Activated CD8-positive, alpha-beta T cell treated with anti-CD3 and anti-CD28 coated beads for 36 hours (primary cell): ENCODE measurements at places on chromosomes 11 and 22. TPM values are rescaled to one million over a fixed set of nuclear protein-coding genes. Genes with fewer than 3 reads are reported as not detected.

Gene RASSF10
- total RNA-seq, result not detected

Gene SVIP
- 65.9 TPM for total RNA-seq

Gene MRGPRF
- not detected for total RNA-seq

Gene F2
- total RNA-seq, result not detected

Gene DNAJC24
- 13.0 TPM for total RNA-seq

Gene NNMT
- total RNA-seq, result not detected

Gene TST
- total RNA-seq, result 1.8 TPM

Gene PLAAT2
- total RNA-seq, result 0.38 TPM

DNA sequence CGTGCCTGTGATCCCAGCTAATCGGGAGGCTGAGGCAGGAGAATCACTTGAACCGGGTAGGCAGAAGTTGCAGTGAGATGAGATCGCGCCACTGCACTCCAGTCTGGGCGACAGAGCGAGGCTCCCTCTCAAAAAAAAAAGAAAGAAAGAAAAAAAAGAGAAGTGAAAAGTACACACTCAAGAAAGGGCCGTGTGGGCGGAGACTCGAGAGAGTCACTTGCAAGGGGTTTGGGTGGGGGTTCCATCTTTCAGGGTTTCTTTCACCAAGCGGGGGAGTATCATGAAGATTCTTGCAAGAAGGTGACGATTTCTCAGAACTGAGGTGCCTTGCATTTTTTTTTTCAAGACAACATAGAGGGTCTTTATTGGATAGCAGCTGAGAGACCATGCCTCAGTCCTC, 4.0 kb upstream of the IFITM5 start:
- H3K36me3 ChIP-seq, result peaks cover 4% of the 10 kb centered on the region
- H3K27ac ChIP-seq, result no peak overlapping the region
- peaks cover 51% of the 10 kb centered on the region for H3K4me1 ChIP-seq

DNA sequence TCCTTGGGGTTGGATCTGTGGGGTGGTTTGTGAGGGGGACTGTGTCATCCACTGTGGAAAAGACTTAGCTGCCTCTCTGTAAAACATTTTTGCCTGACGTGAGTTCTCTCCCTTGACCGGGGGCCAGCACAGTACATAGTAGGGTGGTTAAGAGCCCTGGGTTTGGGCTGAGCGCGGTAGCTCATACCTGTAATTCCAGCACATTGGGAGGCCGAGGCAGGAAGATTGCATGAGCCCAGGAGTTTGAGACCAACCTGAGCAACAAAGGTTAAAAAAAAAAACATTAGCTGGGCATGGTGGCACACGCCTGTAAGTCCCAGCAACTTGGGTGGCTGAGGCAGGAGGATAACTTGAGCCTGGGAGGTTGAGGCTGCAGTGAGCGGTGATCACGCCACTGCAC, 74.7 kb upstream of the WNT7B start:
- H3K4me1 ChIP-seq, result peaks cover 21% of the 10 kb centered on the region
- no peak overlapping the region for H3K4me3 ChIP-seq
- no peak for DNase-seq

DNA sequence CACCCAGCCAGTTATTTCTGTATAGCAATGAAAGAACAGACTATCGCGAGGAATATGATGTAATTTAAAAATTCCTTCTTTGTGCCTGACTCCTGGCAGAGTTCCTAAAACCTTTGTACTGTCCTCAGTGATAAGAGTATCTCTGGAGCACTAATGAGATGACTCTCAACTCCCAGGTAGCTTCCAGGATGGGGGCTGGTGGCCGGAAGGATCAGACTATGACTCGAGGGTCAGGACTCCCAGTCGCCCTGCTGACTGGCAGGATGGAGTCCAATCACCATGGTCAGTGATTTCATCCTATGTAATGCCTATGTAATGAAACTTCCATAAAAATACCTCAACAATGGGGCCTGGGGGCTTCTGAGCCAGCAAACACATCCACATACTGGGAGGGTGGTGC, 135.1 kb downstream of the SHANK2 start:
- no peaks in the 10 kb centered on the region for H3K4me1 ChIP-seq
- no peak for DNase-seq
- H3K4me3 ChIP-seq, result no peak overlapping the region
- no peaks in the 10 kb centered on the region for H3K36me3 ChIP-seq

- no peak for DNase-seq
- H3K27ac ChIP-seq, result peak overlapping the region; percentile 12
- peaks cover 11% of the 10 kb centered on the region for H3K4me1 ChIP-seq
- H3K27me3 ChIP-seq, result no peaks in the 10 kb centered on the region
- peaks cover 56% of the 10 kb centered on the region for H3K36me3 ChIP-seq
- H3K4me3 ChIP-seq, result no peak overlapping the region
Observed at GRCh38 chr11:8642196-8642841, 40.1 kb downstream of the TRIM66 start.

DNA sequence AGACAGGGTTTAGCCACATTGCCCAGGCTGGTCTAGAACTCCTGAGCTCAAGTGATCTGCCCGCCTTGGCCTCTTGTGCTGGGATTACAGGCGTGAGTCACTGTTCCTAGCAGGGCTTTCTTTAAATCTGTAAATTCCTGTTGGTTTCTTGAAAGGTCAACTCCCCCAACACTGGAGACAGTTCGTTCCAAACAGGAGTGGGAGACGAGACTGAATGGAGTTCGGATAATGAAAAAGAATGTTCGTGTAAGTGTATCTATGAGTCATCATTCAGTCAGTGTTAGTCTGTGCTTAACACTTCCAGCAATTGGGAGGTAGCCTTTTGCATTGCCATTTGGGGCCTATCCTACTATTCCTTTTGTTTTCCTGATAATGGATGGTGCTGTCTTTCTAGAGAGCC, 10.0 kb upstream of the BACE1-AS start:
- H3K36me3 ChIP-seq, result peaks cover 7% of the 10 kb centered on the region
- H3K4me3 ChIP-seq, result no peak overlapping the region
- H3K27me3 ChIP-seq, result no peaks in the 10 kb centered on the region
- no peak for DNase-seq

DNA sequence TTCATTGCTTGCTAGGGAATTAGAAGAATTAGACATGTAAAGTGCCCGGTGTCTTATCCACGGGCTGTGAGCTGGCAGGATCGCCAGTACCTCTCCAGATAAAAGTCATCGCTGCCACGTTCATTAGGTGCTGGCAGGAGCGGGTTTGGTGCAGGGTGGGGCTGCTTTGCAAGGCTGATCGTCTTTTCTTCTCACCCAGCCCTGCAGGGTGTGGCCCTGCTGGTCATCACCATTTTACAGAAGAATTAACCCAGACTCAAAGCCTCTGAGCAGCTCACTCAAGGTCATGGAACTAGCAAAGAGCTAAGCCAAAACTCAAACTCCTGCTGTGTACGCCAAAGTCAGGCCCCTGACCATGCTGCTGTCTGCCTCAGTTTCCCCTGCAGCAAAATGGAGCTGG, 6.1 kb upstream of the FGF4 start:
- H3K4me1 ChIP-seq, result no peaks in the 10 kb centered on the region
- DNase-seq, result no peak
- no peak overlapping the region for H3K27ac ChIP-seq
- no peak overlapping the region for H3K4me3 ChIP-seq
- H3K36me3 ChIP-seq, result no peaks in the 10 kb centered on the region

DNA sequence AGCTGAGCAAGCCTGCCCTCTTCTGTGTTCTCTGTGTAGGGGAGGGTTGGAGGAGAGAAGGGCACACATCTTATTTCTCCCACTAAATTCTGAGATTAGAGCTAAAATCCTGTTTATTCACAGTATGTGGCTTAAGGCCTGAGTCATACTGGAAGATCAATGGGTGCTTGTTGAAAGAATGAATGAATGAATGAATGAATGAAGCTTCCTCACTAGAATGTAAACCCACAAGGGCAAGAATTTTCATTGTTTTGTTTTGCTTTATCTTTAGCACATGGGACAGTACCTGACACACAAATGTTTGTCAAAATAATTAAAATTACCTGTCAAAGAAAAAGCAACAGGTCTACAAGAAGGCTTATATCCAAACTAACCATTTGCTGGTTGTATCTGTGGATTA, 50.6 kb upstream of the PAK1 start:
- no peak overlapping the region for H3K27ac ChIP-seq
- H3K27me3 ChIP-seq, result no peaks in the 10 kb centered on the region
- H3K4me1 ChIP-seq, result no peaks in the 10 kb centered on the region
- no peak overlapping the region for H3K4me3 ChIP-seq
- DNase-seq, result no peak

DNA sequence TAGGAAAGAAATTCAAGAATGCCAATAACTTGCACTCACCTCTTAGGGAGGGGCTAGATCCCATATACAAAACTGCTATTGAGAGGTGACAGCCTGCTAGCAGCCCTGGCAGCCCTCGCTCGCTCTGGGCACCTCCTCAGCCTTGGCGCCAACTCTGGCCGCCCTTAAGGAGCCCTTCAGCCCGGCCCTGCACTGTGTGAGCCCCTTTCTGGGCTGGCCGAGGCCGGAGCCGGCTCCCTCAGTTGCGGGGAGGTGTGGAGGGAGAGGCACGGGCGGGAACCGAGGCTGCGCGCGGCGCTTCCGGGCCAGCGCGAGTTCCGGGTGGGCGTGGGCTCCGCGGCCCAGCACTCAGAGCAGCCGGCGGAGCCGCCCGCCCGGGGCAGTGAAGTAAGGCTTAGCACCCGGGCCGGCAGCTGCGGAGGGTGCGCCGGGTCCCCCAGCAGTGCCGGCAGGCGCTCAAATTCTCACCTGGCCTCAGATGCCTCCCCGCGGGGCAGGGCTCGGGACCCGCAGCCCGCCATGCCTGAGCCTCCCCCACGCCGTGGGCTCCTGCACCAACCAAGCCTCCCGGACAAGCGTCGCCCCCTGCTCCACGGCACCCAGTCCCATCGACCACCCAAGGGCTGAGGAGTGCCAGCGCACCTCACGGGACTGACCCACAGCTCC, 329.9 kb downstream of the FAM181B start:
- H3K27ac ChIP-seq, result no peak overlapping the region
- H3K27me3 ChIP-seq, result no peaks in the 10 kb centered on the region
- H3K36me3 ChIP-seq, result no peaks in the 10 kb centered on the region
- no peaks in the 10 kb centered on the region for H3K4me1 ChIP-seq
- DNase-seq, result no peak
- no peak overlapping the region for H3K4me3 ChIP-seq

DNA sequence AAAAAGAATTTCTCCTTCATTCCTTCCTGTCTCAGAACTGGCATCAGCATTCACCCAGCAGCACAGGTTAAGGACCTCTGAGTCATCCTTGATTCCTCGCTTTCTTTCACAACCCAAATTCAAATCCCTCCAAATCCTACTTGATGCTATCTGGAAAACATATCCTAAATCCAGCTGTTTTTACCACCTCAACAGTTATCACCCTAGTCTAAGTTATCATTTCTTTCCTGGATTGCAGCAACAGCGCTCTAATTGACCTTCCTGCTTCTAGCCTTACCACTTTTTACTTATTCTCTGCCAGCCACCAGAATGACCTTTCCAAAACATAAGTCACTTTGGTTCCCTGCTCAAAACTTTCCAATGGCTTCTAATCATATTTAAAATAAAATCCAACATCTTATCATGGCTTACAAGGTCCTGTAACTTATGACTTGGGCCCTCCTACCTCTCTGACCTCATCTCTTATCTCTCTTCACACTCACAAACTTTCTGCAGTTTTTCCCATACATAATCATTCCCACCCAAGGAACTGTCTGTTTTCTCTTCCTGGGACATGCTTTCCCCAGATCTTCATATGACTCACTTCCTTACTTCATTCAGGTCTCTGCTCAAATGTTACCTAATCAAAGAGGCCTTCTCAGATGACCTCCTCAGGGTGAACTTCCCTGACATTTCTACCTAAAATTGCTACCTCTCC, 119.4 kb downstream of the TTC28 start:
- H3K36me3 ChIP-seq, result no peaks in the 10 kb centered on the region
- H3K4me3 ChIP-seq, result no peak overlapping the region
- no peak overlapping the region for H3K27ac ChIP-seq
- DNase-seq, result no peak

GRCh38 chr11:104443387-104443786, 279.4 kb upstream of the PDGFD start:
- H3K27ac ChIP-seq, result no peak overlapping the region
- no peaks in the 10 kb centered on the region for H3K36me3 ChIP-seq
- peaks cover 2% of the 10 kb centered on the region for H3K27me3 ChIP-seq
- H3K4me1 ChIP-seq, result no peaks in the 10 kb centered on the region

GRCh38 chr22:43774318-43774915, 37.7 kb downstream of the EFCAB6 start:
- H3K27me3 ChIP-seq, result no peaks in the 10 kb centered on the region
- H3K4me3 ChIP-seq, result no peak overlapping the region
- no peak overlapping the region for H3K27ac ChIP-seq
- no peaks in the 10 kb centered on the region for H3K4me1 ChIP-seq

- peaks cover 6% of the 10 kb centered on the region for H3K27me3 ChIP-seq
- no peak overlapping the region for H3K4me3 ChIP-seq
- H3K4me1 ChIP-seq, result no peaks in the 10 kb centered on the region
- DNase-seq, result no peak
Observed at GRCh38 chr11:19328586-19329311, 88.0 kb upstream of the E2F8 start.

DNA sequence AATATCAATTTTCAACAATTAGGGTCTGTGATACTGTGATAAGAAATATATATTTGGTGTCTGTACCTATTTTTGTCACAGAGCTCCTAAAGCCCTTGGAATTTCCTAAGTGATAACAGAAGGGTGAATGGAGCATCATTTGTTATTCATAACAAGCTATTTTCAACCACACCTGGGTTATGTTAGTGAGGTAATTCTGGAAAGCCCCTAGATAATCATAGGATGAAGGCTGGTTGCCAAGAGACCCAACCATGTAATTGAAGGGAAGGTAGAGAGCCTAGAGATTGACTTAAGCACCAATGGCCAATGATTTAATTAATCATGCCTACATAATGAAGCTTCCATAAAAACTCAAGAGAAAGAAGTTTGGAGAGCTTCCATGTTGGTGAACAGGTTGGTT, 109.4 kb downstream of the KIF18A start:
- H3K27ac ChIP-seq, result no peak overlapping the region
- H3K36me3 ChIP-seq, result peaks cover 3% of the 10 kb centered on the region
- no peak for DNase-seq
- no peaks in the 10 kb centered on the region for H3K4me1 ChIP-seq

DNA sequence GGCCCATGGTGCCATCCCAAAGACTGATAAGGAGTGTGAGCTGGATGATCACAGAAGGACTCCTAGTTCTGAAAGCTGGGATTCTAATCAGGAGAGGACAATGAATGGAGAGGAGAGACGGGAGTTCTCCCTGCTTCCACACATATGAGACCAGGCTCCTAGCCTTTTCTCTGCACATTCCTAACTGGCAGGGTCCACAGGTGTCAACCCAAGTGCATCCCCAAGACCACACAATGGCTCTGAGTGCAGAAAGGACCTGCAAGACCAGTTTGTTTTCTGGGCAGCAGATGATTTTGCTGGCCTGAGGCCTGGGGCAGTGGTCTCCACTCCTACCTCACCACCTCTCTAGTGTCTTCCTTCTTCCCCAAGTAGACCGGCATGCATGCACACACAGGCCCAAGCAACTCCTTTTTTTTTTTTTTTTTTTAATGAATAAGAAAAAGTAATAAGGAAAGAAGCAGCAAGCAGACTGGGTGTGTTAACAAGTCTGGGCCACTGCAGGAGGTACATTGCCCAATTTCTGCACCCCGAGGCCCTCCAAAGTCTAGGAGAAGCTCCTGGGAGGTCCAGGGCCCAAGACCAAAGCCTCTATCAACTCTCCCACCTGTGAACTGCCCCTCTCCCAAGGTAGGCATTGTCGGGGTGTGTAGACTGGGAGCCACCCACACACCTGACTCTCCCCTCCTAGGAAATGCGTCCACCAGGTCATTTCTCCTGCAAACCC, 1.2 kb upstream of the TSKU start:
- H3K4me3 ChIP-seq, result peak overlapping the region; percentile 70
- peaks cover 19% of the 10 kb centered on the region for H3K4me1 ChIP-seq
